ENCODE measurements at places on chromosomes 7 and 10. TPM values are rescaled to one million over a fixed set of nuclear protein-coding genes. Genes with fewer than 3 reads are reported as not detected.

DNA sequence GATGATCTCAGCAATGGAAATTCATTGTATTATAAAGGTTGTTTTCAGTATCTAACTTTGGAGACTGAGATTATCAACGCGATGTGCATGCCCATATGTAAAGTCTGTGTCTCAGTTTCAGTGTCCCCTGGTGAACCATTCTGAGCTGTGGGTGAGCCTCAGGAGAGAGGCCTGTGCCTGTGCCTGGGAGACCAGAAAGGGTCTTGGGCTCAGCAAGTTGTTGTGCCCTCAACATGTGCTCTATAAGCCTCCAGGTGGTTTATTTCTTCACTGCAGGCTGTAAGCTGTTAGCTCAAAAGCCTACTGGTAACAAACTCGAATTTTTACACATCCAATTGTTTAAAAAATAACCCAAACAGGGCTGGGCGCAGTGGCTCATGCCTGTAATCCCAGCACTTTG is 151.9 kb downstream of the PKD1L1 start:
- H3K4me1 ChIP-seq, result no peaks in the 10 kb centered on the region
- no peak overlapping the region for H3K27ac ChIP-seq
- H3K27me3 ChIP-seq, result peaks cover 2% of the 10 kb centered on the region
- no peak for DNase-seq
- no peaks in the 10 kb centered on the region for H3K36me3 ChIP-seq

DNA sequence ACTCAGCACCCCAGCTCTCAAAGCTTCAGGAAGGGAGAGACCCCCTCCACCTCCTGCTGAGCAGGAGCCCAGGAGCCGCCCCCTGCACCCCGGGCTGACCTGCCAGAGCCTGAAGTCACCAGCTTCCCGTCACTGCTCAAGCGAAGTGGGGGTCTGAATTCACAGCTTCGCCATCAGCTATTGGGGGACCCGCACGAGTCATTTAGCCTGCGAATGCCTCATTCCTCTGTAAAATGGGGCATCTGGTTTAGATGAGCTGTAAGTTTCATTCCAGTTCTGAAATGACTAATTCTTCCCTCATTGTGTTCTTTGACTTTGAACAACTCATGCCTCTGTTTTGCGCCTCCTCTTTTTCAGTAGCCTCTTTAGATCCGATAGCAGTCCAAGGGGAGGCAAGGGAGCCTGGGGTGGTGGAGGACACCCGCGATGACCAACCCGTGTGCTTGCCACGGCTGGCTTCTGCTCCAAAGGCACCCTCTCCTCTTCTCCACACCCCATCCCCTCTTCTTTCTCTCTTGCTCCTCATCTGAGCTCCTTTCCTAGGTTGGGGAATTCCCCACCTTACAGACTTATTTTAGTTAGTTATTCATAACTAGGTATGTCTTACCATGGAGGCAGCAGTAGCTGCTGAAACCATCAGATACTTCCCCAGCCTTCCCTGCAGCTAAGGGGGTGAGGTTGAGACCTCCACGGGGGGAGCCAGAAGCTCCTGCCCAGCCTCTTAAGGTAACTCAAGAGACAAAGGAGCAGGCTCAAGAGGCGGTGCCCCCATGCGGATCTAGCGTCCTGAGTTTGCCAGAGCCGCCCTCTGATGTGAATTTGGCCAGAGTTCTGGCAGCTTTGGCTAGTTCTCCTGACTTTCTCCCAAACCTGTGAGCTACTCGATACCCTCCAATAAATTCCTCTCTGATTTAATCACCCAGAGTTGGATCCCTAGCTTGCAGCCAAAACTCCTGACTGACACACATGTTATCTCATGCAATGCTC is 47.7 kb downstream of the RBM17 start:
- peaks cover 10% of the 10 kb centered on the region for H3K27me3 ChIP-seq
- DNase-seq, result no peak
- peaks cover 34% of the 10 kb centered on the region for H3K4me1 ChIP-seq
- no peaks in the 10 kb centered on the region for H3K36me3 ChIP-seq
- H3K4me3 ChIP-seq, result peak overlapping the region; percentile 10
- no peak overlapping the region for H3K27ac ChIP-seq

GRCh38 chr10:127303105-127303504 is 106.7 kb upstream of the INSYN2A start:
- DNase-seq, result no peak
- no peaks in the 10 kb centered on the region for H3K4me1 ChIP-seq
- no peak overlapping the region for H3K27ac ChIP-seq
- H3K4me3 ChIP-seq, result no peak overlapping the region
- H3K36me3 ChIP-seq, result no peaks in the 10 kb centered on the region

DNA sequence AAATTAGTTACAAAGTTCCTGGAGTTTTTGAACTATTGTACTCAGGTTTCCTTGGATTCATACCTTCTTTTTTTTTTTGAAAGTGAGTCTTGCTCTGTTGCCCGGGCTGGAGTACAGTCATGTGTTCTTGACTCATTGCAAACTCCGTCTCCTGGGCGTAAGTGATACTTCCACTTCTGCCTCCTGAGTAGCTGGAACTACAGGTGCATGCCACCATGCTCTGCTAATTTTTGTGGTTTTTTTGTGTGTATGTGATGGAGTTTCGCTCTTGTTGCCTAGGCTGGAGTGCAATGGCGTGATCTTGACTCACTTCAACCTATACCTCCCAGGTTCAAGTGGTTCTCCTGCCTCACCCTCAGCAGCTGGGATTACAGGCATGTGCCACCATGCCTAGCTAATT is 22.3 kb downstream of the MCM10 start:
- no peaks in the 10 kb centered on the region for H3K4me1 ChIP-seq
- no peak for DNase-seq
- H3K4me3 ChIP-seq, result no peak overlapping the region
- no peak overlapping the region for H3K27ac ChIP-seq
- H3K27me3 ChIP-seq, result no peaks in the 10 kb centered on the region
- H3K36me3 ChIP-seq, result peaks cover 52% of the 10 kb centered on the region

GRCh38 chr10:6320320-6321010 is 117.7 kb downstream of the PFKFB3 start:
- no peaks in the 10 kb centered on the region for H3K27me3 ChIP-seq
- no peak overlapping the region for H3K4me3 ChIP-seq
- no peak overlapping the region for H3K27ac ChIP-seq
- H3K4me1 ChIP-seq, result peaks cover 7% of the 10 kb centered on the region
- H3K36me3 ChIP-seq, result peaks cover 22% of the 10 kb centered on the region

GRCh38 chr10:75111907-75112679 is 637 bp downstream of the SAMD8 start:
- peak; percentile 64 for DNase-seq
- peaks cover 14% of the 10 kb centered on the region for H3K36me3 ChIP-seq
- H3K27me3 ChIP-seq, result peaks cover 3% of the 10 kb centered on the region
- H3K27ac ChIP-seq, result peak overlapping the region; percentile 91
- peak overlapping the region; percentile 89 for H3K4me3 ChIP-seq
- peaks cover 44% of the 10 kb centered on the region for H3K4me1 ChIP-seq

DNA sequence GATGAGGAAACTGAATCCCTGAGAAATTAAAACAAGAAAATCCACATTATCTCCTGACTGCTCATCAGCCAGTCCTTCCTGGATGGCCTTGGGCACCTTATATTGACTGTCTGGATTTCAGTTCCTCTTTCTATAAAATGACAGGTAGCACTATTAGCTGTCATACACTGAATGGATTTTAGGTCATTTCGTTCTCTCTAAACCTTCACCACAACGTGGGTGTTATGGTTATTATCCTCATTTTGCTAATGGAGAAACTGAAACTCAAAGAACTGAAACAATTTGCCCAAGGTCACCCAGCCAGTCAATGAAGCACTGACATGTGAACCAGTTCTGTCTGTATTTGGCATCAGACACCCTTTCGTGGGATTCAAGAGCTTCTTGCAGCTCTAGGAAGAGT is 193.8 kb downstream of the CYP26A1 start:
- H3K36me3 ChIP-seq, result peaks cover 3% of the 10 kb centered on the region
- H3K4me1 ChIP-seq, result peaks cover 13% of the 10 kb centered on the region
- H3K27ac ChIP-seq, result no peak overlapping the region

DNA sequence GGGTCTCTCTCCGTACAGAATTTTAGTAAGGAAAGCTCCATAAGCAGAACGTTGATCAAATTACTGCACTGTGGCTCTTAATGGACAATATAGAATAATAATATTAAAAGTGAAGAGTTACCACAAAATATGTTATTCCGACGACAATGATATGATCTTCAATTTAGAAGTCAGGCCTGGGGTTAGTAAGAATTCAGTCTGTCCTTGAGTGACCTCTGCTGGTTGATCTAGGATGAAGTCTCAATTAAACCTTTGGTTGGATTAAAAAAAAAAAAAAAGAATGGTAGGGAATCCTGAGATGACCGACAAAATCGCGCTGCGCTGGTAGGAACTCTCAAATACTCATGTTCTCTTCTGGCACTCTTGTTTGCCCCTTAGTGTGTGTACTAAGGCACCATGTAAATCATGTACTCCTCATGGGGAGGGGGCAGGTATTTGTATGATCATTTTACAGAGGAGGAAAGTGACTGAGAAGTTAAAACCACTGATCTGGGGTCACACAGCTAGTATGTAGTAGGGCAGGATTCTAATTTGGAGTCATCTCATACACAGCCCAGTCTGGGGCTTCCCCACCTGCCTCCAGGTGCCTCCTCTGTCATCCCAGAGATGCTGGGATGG is 161.3 kb upstream of the NPVF start:
- H3K4me1 ChIP-seq, result no peaks in the 10 kb centered on the region
- H3K27ac ChIP-seq, result no peak overlapping the region
- DNase-seq, result no peak
- H3K36me3 ChIP-seq, result no peaks in the 10 kb centered on the region
- no peak overlapping the region for H3K4me3 ChIP-seq

GRCh38 chr7:32164341-32164996 is 94.3 kb upstream of the PDE1C start:
- no peak overlapping the region for H3K27ac ChIP-seq
- no peak for DNase-seq
- no peak overlapping the region for H3K4me3 ChIP-seq
- no peaks in the 10 kb centered on the region for H3K36me3 ChIP-seq
- H3K27me3 ChIP-seq, result no peaks in the 10 kb centered on the region
- no peaks in the 10 kb centered on the region for H3K4me1 ChIP-seq

Gene ABCC2
- total RNA-seq, result 2.5 TPM

Gene TRIM50
- not detected for total RNA-seq

Gene CRPPA
- total RNA-seq, result 0.89 TPM

Gene CFAP43
- 0.25 TPM for total RNA-seq

Gene AKR1C1
- total RNA-seq, result 1.1 TPM

Data from activated naive CD8-positive, alpha-beta T cell treated with anti-CD3 and anti-CD28 coated beads, Interleukin-2, amount 10 ng/mL, durations not matched to agents 7 days and 5 days (primary cell).